ENCODE measurements at places on chromosomes 2 and 18. TPM values are rescaled to one million over a fixed set of nuclear protein-coding genes. Genes with fewer than 3 reads are reported as not detected.

Gene CCNYL1
- total RNA-seq, result 26.9 TPM

Gene NOSTRIN
- total RNA-seq, result 2.0 TPM

Gene DYSF
- total RNA-seq, result 0.56 TPM

Gene RSAD2
- 0.19 TPM for total RNA-seq

Gene ARHGAP28
- 0.05 TPM for total RNA-seq

Gene GAL3ST2
- 0.36 TPM for total RNA-seq

Gene LIMS2
- total RNA-seq, result 4.1 TPM

Gene LBX2
- total RNA-seq, result 3.5 TPM

Gene TTN
- under 0.01 TPM for total RNA-seq

Gene TMEM163
- total RNA-seq, result 0.13 TPM

Gene CRYGD
- not detected for total RNA-seq

Gene ARHGAP15
- total RNA-seq, result not detected

Gene CFC1
- not detected for total RNA-seq

Gene CROCC2
- not detected for total RNA-seq

Gene CENPA
- 47.2 TPM for total RNA-seq

Gene DTNA
- 0.18 TPM for total RNA-seq

Gene UGT1A5
- total RNA-seq, result not detected

Gene ERFE
- total RNA-seq, result 7.8 TPM

Gene VWA3B
- not detected for total RNA-seq

Gene CCDC93
- 15.6 TPM for total RNA-seq

Gene BMP10
- total RNA-seq, result not detected

Gene LHCGR
- not detected for total RNA-seq

All from A549 treated with RU486 at 1 μM for 4 hours (cell line).